ENCODE measurements at places on chromosomes 1 and 21.

DNA sequence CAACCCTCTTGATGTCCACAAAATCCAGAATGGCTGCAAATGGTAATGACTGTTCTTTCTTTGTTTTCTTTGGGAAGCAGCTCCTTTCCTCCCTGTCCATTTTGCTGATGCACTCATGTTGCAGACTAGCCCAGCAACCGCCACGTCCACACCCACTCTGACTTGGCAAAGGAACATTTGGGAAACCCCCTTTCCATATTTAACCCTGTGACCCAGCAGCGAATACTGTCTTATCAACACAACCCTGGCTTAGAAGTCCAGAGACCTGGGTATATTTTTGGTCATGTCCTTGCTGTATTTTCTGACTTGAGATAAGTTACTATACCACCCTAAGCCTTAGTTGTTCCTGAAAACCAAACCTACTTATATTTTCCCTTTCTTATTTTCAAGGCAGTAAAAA lies 18.1 kb upstream of the SHE start:
- no peak for DNase-seq

GRCh38 chr1:205693421-205693991 lies 13.2 kb upstream of the SLC45A3 start:
- no peak for DNase-seq

DNA sequence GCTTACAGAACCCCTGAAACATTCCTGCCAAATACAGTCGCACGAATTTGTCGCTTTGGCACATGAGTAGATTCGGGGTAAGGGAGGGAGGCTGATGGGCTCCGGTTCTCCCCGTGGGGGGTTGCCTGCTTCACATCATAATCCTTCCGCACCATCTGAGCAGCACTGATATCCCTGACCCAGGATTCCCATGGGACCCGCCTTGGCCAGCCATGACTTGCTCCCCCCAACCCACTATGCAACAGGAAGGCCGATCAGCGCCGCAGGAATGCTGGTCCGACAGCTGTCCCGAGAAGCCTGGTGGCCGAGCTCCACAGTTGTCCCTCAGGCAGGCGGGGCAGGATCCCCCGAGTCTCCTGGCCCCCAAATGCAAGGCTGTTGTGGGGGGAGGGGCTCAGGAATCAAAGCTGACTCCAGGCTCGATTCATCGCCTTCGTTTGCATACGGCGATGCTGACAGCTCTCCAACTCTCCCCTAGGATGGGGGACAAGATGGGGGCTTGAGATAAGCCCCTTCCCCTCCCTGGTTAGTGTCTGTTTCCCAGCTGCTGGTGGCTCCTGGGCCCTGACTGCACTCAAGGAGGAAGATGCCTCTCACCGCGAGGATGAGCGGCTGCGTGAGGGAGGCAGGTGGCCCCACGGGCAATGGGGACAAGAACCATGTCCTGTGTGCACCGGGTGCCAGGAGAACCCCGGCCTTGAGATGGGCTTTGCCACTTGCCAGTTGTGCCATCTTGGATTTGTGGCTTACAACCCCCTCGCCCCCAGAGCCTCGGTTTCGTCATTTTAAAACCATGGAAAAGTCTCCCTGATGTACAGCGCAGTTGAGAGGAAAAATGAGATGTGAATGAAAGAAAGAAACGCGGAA lies 9.3 kb downstream of the DRAXIN start:
- DNase-seq, result no peak

- no peak for DNase-seq
These were observed 120.8 kb upstream of the ADGRL2 start for GRCh38 chr1:81679942-81680341.

DNA sequence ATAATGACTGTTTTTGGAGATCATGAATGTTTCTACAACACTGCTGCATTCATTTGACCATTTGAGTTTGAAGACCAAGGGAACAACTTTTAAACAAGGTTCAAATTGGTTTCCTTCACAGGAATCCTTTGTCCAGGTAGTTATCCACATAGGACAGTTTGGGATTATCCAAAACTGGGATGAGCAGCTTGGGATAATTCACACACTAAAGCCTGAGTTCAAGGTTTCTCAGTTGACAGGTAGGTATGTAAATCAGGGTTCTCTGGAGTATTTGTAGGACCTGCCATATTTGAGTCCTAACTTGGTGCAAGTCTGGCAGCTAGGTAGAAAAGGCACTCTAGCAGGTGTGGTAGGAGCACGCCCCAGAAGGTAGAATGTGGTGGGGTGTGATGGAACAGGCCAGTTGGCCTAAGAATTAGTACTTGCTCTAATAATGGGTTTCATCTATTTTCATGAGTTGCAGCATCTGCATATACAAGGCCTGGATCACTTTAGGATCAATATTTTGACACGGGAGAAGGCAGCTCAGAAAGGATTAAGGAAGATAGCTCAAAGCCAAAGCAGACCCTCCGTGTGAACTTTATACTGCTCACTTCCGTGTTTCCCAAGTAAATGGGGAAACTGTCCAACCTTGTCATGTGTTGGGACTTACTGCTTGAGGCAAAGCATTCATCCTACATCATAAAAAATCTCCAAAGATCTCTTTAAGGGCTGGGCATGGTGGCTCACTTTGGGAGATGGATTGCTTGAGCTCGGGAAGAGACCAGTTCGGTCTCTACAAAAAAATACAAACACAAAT lies 14.1 kb upstream of the RAB42 start:
- no peak for DNase-seq

DNA sequence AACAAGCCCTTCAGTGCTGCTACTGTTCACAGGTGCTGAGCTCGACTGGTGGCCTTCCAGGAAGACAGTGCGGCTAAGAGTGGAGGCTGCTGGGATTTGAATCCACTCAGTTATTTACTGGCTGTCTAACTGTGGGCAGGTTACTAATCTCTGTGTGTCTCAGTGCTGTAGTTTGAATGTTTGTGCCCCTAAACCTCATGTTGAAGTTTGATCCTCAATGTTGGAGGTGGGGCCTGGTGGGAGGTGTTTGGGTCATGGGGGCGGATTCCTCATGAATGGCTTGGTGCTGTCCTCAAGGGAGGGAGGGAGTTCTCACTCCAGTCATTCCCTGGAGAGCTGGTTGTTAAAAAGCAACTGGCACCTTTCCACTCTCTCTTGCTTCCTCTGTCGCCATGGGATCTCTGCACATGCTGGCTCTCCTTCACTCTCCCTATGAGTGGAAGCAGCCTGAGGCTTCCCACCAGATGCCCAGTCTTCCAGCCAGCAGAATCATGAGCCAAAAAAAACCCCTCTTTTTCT lies 334.8 kb downstream of the RPS6KC1 start:
- DNase-seq, result no peak

GRCh38 chr1:9361630-9362260 lies 69.1 kb downstream of the SPSB1 start:
- no peak for DNase-seq
